Right renal pelvis (tissue), 4 donors: ENCODE measurements at places on chromosomes 7 and 10. TPM values are rescaled to one million over a fixed set of nuclear protein-coding genes. Genes with fewer than 3 reads are reported as not detected.

DNA sequence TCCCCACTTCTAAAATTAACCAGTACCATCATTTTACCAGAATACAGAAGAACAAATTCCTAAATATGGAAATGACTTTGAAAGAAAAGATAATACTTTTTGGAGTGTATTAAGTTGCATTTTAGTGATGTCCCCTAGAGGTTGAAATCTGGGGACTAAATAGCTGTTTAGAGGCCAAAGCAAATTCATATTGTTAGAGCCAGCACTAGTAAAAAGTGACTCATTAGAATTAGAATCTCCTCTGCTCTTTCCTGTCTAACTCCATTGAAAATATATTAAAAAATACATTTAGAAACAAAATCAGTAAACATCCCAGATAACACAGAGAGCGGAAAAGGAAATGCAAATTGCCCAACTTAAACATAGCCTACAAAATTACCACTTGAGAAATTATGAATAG lies 1189.6 kb upstream of the C7orf33 start:
- no peak for DNase-seq

The UCN3 gene
- 2.4 TPM for polyA plus RNA-seq

The AKR1D1 gene
- not detected for polyA plus RNA-seq

The AHR gene
- polyA plus RNA-seq, result 37.3 TPM

The ZNF467 gene
- 30.5 TPM for polyA plus RNA-seq

The BTBD16 gene
- 1.6 TPM for polyA plus RNA-seq

GRCh38 chr10:60348982-60349381 lies 40.7 kb downstream of the ANK3 start:
- DNase-seq, result no peak

The ZNF488 gene
- polyA plus RNA-seq, result 4.8 TPM

The SLC18A3 gene
- polyA plus RNA-seq, result not detected

The CNPY4 gene
- polyA plus RNA-seq, result 35.7 TPM

GRCh38 chr10:131773370-131774343 lies 127.2 kb upstream of the PPP2R2D start:
- DNase-seq, result no peak

DNA sequence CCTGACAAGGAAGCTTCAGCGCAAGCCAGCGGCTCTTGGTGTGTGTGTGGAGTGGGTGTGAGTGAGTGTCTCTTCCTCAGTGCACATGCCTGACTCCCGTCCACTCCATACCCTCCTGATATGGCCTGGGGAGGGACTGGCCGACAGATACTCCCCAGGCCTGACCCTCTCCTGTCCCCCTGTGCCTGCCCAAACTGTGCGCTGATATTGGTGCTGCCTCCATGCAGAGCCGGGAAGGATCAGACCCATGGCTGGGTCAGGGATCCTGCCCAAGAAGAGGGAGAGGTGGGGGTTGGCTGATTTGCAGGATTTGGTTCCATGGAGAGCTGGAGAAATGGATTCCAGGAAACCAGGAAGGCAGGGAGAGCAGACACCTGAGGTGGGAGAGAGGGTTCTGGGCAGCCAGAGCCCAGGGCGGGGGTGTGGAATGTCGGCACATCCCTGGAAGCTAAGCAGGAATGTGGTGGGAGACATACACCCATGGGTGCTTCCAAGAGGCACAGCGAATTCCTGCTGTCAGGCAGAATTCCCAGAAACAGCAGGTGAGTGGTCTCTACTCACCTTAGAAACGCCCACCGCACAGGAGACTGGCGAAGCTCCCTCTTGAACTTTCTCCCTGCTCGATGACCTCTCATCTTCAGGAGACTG lies 6.3 kb downstream of the CALML5 start:
- no peak for DNase-seq

DNA sequence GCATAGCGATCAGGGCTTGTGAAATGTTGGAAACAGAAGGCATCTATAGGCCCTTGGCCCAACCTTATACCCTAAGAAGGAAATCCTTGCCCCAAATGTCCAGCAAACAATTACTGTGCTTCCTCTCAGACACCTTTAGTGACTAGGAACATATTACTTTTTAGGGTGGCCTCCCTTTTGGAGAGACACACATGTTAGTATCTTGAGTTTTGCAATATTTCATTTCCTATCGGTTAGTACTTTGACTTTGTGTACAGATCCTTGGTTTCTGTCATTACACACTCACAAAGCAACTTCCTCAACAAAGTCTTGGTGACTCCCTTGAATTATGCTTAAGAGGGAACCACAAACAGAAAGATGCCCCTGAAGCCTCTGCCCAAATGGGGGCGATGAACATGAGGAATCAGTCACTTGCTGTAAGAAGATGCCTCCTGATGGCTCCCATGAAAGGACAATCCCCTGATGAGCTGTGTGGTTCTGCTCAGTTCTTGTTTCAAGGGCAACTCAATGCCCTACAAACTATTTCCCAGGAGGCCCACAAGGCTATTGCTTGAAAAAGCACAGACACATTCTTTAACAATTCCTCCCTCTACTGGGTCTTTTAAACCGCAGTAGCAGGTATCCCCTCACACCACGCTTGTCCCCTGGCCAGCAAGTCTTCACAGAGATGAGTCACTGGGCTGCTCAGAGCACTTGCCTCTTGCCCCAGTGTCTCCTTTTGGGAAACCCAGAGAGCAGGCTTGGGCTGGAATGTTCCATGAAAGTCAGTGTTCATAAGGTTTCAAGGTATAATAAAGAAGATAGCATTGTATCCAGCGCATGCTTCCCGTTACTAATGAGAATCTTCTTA lies 196.2 kb downstream of the FANK1 start:
- no peak for DNase-seq

DNA sequence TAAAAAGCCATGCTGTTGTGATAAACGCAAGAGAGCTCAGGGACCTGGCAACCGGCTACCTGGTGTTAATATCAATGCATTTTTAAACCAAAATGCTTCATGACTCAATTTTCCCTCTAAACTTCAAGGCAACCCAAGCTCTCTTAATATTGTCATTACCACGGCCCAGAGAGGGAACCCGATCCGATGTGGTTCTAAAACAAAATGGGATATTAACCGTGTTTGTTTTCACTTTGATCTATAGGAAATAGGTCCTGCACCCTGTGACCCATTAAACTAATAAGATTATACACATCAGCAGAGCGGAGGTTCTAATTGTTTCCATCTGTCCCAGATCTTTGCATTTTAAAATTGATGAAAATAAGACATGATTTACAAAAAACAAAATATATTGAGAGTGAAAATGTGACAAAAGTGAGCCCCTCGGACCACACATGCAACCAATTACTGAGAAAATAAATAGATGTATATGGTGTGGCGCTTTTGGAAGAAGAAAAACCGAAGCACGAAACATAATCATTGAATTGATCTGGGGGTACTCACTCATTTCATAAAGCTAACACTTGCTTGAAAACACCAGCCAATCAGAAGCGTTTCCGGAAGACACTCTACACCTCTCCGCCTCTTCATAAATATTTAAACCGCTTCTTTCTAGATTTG lies 290.3 kb upstream of the NFE2L3 start:
- DNase-seq, result no peak

GRCh38 chr10:77494327-77494726 lies 143.3 kb downstream of the KCNMA1 start:
- DNase-seq, result no peak

DNA sequence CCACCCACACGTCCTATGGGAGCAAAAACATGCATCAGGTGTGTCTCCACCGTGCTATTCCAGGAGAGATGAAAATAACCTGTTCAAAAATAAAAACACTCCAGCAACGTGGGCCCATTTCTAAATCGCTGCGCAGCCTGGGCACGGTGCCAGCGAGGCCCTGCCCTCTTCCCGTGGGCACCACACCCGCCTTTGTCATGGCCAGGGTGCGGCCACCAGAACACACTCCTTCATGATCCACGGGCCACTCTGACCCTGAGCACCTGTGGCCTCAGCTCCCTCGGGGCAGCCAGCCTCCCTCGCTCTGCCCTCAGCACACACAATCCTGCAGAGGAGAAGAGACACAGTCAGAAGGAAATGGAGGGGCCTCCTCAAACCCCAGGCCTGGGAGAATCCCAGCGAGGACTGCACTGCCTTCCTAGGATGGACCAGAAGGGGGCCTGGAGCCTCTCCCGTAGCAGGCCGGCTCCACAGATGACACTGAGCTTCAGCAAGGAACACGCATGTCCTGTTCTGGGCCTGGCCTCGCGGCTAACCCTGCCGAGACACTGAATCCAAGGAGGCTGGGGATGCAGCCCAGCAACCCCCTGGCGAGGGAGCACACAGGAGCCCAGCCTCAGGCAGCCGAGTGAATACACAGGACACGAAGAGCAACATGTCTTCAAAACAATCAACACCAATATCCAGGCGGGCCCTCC lies 169.0 kb downstream of the MAD1L1 start:
- DNase-seq, result no peak

DNA sequence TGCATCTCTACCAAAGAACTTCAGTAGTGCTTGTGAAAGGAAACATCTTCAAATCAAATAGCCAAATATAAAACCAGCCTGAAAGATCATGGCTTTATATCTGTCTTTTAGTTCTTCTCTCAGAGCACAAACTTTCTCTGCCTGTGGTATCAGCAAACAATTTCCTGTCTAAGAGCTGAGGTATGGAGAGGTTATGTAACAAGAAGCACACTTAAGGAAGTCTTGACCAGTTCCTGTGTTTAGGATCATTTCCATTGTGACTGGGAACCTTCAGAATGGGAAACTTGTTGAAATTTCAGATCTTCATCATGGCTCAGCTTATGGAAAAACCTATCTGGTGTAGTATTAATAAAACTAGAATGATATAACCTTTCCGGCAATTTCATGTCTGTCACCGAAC lies 148.8 kb downstream of the MBL2 start:
- DNase-seq, result no peak

The SFRP5 gene
- polyA plus RNA-seq, result 0.45 TPM

The ACSL5 gene
- polyA plus RNA-seq, result 6.4 TPM

GRCh38 chr7:118918556-118918955 lies 694.1 kb downstream of the ANKRD7 start:
- no peak for DNase-seq

The SRI gene
- 171 TPM for polyA plus RNA-seq

DNA sequence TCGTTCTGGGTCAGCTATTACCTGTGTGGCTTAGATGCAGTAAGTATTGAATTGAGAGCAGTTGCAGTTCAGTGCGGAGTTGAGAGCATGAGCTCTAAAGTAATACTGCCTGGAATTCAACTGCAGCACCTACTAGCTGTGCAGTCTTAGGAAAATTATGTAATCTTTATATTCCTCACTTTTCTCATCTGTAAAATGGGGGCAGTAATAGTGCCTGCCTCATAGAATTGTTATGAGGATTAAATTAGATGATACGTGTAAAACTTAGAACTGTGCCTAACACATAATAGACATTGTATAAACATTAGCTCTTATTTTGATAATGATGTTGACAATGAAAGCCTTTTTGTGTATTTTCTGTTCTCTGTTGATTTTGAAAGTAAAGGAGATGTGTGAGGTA lies 330.0 kb downstream of the GPR158 start:
- DNase-seq, result no peak

The ARPC1A gene
- polyA plus RNA-seq, result 114 TPM

DNA sequence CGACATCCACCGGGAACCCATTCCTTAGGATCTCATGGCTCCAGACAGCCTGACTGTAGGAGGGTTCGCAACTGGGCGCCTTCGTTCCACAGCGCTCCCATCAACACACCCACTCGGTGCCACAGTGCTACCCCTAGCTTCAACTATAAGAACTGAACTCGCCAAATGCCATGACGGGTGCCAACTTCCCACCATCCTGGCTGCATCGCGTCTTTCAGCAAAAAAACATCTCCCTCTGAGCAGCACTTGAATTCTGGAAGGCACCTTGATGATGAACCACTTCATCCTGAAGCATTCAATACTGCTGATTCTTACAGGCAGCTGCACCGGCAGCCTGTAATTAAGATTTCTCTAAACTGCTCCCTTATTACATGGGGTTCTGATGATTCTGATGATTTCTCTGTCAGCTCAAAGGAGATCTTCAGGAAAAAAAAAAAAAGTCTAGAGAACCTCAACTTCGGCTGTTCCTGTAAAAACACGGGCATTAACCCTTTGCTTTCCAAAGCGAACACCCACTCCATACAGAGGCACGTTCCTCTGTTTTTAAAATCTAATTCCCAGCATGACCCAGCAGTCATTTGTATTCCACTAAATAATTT lies 1.3 kb downstream of the CYTH3 start:
- DNase-seq, result no peak
